Cardiac septum (tissue), 1 donor: ENCODE measurements at places on chromosomes 7 and 10.

- no peak for DNase-seq
Observed at GRCh38 chr10:62059217-62059920, 157.9 kb downstream of the ARID5B start.

- no peak for DNase-seq
Observed at GRCh38 chr7:115023219-115023618, 101.3 kb downstream of the MDFIC start.

- DNase-seq = no peak
Observed at GRCh38 chr7:45067582-45067981, 21.2 kb downstream of the NACAD start.

DNA sequence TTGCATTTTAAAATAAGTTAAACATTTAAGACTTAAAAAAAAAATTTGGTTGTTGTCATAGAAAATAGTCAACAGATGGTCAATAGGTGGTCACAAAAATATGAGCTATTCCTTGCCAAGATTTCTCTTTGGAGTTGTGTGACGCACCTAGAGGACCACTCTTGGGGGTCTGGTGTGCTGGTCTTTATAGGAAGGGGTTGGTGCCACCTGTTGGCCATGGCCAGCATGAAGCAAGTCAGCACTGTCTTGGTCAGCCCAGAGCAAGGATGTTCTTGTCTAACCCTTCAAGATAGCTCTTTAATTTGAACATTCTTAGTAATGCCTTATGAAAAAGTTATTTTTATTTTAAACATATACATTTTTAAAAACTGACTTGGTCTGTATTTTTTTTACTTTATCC lies 267.9 kb upstream of the CNTNAP2 start:
- no peak for DNase-seq

- no peak for DNase-seq
Observed at GRCh38 chr10:106898446-106898845, 266.1 kb downstream of the SORCS1 start.

- no peak for DNase-seq
Observed at GRCh38 chr7:127918130-127918529, 113.1 kb downstream of the LRRC4 start.

GRCh38 chr7:120360918-120361317 lies 87.9 kb downstream of the KCND2 start:
- no peak for DNase-seq

DNA sequence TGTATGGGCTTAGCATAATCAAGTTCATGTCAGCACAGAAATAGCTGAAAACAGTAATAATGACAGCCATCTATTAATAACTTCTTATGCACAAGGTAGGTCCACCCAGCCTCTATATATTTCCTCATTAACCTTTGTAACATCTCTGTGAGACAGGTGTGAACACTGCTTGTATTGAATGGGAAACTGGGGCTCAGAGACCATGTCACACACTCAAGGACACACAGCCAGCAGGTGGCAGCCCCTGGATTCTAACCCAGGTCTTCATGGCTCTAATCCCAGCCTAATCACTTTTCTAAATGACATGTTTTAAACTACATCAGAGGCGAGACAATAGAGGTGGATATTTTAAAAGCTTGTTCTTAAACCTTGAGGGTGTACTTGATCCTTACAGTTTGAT lies 591.4 kb downstream of the PARD3 start:
- DNase-seq = no peak

GRCh38 chr7:442457-442856 lies 77.2 kb downstream of the PDGFA start:
- no peak for DNase-seq

GRCh38 chr7:84176716-84177115 lies 17.9 kb downstream of the SEMA3A start:
- no peak for DNase-seq

DNA sequence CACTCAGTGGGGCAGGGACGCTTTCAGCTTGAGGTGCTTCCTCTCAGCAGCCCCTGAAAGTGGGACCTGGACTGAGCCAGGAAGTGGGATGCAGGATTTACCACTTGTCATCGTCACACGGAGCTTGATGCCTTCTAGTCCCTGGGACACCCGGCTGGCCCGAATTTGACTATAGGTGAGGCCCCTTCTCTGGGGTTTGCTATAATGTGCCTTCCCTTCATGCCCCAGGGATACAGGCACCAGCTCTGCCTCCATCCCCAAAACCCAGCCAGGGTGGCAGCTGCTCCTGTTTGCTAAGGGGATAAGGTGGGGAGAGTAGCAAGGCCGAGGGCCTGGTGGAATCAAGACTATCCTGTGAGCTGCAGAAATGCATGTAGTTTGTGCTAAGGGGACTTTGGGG lies 235.0 kb downstream of the GLRX3 start:
- peak; percentile 70 for DNase-seq

DNA sequence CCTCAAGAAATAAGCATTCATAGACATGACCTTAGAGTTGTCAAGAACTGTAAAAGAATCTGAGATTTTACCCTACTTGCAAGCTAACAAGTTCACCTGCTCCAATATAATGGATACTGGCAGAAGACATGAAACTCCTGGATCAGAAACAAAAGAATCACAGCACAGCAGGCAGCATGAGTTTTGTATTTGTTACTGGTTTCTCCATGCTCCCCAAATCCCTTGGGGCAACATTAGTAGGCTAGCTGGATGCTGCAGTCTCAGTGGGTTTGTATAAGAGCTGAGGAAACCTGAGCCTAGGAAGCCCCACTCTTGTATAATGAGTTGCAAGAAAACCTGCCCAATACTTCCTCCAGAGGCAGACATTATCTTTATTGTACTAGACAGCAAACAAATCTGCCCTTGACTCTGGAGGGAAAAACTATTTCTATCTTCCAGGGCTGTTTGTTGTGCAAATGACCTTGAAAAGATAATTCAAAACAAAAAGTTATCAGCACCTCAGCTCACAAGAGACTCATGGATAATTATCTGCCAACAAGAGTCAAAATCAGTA lies 64.8 kb downstream of the ABLIM1 start:
- DNase-seq = no peak

- no peak for DNase-seq
Observed at GRCh38 chr10:107656932-107657331, 492.4 kb upstream of the SORCS1 start.

DNA sequence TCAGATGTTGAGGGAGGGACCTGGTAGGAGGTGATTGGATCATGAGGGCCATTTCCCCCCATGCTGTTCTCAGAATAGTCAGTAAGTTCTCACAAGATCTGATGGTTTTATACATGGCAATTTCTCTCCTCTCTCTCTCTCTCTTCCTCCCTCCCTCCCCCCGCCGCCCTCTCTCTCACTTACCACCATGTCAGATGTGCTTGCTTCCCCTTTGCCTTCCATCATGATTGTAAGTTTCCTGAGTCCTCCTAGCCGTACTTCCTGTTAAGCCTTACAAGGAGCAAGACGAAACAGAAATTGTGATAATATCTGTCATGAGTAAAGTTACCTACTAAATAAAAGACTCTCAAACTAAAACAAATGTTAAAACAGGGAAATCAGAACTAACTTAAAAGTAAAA lies 19.9 kb upstream of the GPR141 start:
- peak; percentile 77 for DNase-seq

GRCh38 chr10:7322623-7323022 lies 88.2 kb downstream of the SFMBT2 start:
- no peak for DNase-seq

- no peak for DNase-seq
Observed at GRCh38 chr7:99070361-99070760, 73.5 kb downstream of the SMURF1 start.

DNA sequence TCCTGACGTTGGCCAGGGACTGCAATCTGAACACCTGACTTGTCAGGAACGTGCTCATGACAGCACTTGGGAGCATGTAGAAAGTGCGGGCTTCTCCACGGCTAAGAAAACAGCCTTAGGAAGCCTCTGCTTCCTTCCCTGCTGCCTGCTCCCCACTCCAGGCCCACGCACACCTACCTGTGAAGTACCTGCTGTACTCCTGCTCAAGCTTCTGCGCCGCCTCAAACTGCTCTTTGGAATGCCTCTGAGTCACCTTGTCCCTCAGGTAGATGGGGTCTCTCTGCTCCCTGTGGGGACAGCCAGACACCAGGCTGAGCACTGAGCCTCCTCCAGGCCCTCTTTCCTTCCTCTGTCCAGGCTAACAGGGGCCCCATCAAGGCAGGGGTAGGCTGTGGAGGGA lies 132.7 kb downstream of the DLG5 start:
- no peak for DNase-seq

GRCh38 chr10:58385784-58386112 lies 538 bp downstream of the TFAM start:
- DNase-seq = no peak

- no peak for DNase-seq
Observed at GRCh38 chr10:19247843-19248242, 199.2 kb downstream of the MALRD1 start.

GRCh38 chr7:29567174-29567573 lies 3.5 kb downstream of the PRR15 start:
- DNase-seq = no peak

DNA sequence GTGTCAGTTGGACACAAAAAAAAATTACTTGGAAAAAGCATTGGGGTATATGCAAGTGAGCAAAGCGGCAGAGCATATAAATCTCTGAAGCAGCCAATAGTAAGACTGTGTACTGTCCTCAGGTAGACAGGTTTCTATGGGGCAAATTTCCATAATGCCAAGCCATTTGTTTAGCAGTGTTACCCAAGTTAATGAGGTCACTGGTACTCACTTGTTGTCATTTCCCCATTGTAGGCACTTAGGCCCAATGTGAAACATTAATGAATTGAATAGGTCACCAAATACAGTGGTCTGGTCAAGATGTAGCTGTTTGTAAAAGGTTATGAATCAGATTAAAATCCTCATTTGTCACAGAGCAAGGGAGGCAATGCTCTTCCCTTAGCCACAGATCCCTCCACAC lies 27.5 kb downstream of the HOXA1 start:
- DNase-seq = no peak

DNA sequence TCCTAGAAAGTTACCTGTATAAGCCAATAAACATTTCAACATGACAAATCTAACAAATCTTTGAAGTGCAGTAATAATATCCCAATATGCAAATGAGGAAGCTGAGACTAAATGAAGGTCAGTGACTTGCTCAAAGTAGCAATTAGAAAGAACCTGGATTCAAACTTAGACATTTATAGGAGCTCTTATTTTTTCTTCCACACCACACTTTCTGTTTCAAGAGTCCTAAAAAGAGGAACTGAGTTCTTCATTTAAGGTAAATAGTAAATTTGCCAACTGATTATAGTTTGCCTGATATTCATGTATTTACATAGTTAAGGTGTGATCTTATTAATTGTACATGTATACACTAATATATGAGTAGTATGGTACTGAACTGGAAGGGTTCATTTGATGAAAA lies 44.0 kb downstream of the KLHDC10 start:
- DNase-seq = no peak

DNA sequence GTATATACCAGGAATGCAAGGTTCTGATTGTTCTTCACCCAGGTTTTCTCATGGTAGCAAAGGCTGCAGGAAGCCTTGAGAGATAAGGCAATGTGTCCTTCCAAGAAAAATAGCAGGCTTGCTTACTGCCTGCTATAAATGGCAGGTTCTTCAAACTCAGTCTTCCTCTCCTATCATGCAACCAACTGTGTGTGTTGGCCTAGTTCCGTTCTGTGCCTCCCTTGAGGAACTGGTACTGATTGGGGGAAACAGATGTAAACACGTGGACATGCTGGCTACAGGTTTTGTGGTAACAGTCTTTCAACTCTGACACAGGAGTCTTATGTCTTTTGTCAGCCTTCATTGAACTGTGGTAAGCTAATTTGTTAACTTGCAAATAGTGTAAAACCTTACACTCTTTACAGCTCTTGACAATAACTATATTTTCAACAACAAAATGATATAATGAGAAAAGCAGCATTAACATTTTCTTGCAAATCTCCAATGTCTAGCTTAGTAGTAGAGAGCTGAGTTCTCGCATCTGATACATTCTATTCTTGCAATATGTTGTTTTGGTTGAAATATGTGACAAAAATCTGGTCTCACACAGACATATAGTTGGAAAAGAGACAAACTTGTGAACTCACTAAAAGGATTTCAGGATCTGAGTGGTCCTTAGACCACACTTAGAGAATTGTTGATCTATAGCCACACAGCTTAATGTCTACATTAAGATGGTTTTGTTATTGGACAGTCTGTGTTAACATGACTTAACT lies 54.7 kb upstream of the LSM8 start:
- no peak for DNase-seq

DNA sequence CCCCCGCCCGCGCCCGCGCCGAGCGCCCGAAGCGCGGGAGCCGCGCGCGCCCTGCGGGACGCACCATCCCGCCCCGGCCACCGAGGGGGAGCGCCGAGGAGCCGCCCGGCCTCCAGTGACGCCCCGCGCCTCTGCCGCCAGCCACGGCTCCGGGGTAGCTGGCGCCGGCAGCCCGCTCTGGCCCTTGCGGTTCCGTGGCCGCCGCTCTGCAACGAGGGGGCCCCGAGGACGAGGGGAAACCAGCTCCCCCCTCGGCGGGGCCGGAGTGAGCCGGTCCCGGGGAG lies at the start of gene PAXIP1:
PAXIP1 (minus strand) TSS at position 33 of the 284 bp plus-strand sequence. CDS start 195 bp downstream, outside the sequence.
- no peak for DNase-seq

- DNase-seq = no peak
Observed at GRCh38 chr10:58632216-58632615, 119.5 kb downstream of the BICC1 start.

- DNase-seq = peak; percentile 35
Observed at GRCh38 chr7:158343936-158344455, 243.6 kb downstream of the PTPRN2 start.
